NCI-H1930 (cell line): ENCODE measurements at places on chromosomes 7 and 10.

DNA sequence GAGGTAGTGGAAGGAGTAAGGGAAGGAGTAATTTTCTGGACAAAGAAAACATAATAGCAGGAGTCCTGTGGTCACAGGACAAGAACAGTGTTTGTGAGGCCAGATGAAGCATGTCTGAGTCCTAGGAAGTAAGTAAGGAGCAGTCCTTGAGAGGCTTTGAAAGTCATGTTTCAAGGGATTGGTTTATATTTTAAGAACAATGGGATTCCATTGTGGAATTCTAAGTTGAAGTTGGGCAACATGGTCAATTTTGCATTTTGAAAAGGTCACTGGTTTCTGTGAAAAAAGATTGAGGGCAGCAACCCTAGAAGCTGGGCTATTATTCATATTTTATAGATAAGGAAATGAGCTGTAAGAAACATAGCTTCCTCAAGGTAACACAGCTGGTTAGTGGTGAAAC is 10.8 kb upstream of the SLC25A28 start:
- no peak for DNase-seq

DNA sequence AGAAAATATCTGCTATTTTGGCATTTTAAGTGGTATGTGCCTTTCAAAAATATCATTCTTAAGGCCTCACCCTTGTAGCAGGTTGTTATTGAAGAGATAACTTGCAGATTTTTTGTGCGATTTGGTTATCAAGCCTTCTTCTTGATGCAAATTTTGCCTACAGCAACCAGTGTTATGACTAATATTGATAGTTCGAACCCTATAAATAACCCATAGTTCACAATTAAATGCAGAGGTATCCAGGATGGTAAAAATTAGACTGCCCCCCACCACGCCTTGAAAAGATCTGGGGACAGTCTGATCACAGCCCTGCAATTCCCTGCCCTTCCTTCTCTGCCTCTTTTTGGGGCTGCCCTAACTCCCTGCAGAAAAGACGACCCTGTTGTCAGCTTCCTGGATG is 28.4 kb upstream of the RAPGEF5 start:
- DNase-seq = no peak

DNA sequence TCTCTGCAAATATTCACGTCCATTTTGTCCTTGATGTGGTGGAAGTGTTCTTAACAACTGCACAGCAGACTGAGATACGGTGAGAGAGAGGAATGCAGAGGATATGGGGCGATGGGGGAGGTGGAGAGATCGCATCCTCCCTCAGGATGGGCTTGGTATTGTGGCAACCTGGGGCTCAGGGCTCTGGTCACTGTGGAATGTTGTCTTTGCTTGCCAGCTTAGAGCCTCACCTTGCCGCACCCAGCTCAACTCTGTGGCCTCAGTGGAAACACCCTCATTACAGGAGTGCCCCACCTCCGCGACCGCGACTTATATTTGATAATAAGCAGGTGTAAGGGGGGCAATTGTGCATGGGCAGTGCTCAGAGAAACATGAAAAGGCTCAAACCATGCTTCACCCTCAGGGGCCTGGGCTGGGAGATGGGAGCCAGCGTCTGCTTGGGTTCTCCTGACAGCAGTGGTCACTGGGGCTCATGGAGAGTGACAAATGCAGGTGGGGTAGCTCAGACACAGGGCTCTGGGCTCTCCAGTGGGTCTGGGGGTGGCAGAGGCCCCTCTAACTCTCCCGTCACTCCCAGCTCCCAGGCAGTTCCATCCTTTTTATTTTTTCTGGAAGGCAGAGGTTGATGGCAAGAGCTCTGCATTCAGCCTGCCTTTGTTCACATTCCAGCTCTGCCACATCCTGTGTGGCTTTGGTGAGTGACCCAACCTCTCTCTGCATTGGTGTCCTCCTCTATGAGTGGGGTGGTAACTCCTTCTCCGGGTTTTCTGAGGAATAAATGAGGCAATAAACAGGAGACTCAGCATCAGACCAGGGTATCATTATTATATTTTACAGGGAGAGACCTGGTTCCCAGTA is 43.1 kb upstream of the EMX2 start:
- no peak for DNase-seq

- peak; percentile 19 for DNase-seq
These were observed 147.3 kb upstream of the VSTM2A start for GRCh38 chr7:54394834-54395233.

GRCh38 chr7:93883078-93883916 is 7.3 kb downstream of the TFPI2 start:
- DNase-seq = no peak

- DNase-seq = no peak
These were observed 809 bp downstream of the SLC13A1 start for GRCh38 chr7:123198668-123199652.

GRCh38 chr7:100670074-100670473 is 3.5 kb upstream of the GNB2 start:
- DNase-seq = no peak

- no peak for DNase-seq
These were observed 8.9 kb downstream of the SLC37A3 start for GRCh38 chr7:140389445-140389844.

DNA sequence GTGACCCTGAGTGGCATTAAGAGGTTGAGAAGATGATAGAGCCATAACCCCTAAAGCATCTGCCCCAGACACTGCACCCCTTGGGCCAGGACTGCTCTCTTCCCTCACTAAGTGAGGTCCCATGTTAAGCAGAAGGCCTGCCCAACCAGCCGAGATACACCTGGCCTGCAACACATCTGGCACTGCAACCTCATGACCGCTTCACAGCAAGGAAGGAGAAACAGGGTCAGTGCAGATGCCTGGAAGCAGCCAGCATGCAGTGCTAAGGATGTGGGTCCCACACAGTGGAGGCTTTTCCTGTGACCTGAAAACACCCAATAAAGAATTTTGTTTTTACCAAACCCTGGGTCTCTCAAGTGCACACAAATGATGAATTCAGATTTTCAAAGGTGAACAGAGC is 7.4 kb downstream of the NOD1 start:
- DNase-seq = no peak

- no peak for DNase-seq
These were observed 9.6 kb downstream of the ETV1 start for GRCh38 chr7:13979671-13980435.

DNA sequence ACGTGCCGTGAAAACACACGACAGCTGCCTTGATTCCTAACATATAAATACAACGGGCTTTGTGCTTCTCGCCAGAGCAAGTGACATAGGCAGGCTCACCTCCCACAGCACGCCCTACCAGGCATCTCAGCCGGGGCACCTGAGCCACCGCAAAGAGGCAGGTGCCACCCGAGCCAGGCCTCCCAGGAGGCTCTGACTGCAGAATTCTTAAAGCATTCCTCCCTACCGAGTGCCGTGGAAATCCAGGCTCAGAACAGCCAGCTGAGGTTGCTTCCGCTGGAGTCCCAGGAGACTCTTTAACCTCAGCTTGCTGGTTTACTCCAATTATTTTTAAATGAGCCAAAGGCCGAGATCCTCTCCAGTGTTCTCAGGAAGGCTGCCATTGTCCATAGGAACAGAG is 206.5 kb downstream of the USP6NL start:
- no peak for DNase-seq

GRCh38 chr7:95367606-95368005 is 28.6 kb downstream of the PON3 start:
- DNase-seq = no peak
